Mucosa of descending colon (tissue), 3 donors: ENCODE measurements at places on chromosomes 12 and 14. TPM values are rescaled to one million over a fixed set of nuclear protein-coding genes. Genes with fewer than 3 reads are reported as not detected.
A peak's percentile ranks its signal among the peaks of the same experiment; 100 is the strongest.

GRCh38 chr12:101552277-101552676 is 42.5 kb upstream of the MYBPC1 start:
- no peak for DNase-seq

DNA sequence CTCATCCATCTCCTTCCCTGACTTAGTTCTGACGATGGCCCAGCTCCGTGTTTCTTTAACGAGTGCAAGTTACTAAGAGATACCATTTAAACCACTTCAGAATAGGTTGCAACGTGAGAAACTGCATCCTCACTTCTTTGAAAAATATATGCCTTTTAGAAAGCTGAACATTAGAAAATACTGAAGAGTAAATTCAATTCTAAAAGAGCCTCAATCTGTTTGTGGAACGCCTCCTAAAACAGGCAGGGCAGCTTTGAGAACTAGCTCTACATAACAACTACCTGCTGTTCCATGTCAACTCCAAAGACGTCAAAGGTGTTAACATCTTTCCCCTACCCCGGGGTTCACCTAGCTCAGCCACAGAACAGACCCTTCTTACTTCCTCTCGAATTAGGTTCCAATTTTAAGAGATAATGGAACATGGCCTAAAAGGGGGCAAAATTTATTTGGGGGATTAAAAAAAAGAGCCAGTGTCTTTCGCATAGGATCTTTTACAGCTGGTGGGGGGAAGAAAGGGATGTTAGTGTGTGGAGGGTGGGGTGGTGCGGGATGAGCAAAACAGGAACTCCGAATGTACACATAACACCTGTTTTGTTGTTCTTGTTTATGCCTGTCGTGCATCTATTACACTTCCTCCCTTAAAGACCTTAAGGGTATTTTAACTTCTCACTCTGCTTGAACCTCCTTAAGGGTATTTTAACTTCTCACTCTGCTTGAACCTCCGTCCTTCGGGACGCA is 3.3 kb downstream of the BHLHE41 start:
- no peak for DNase-seq

DNA sequence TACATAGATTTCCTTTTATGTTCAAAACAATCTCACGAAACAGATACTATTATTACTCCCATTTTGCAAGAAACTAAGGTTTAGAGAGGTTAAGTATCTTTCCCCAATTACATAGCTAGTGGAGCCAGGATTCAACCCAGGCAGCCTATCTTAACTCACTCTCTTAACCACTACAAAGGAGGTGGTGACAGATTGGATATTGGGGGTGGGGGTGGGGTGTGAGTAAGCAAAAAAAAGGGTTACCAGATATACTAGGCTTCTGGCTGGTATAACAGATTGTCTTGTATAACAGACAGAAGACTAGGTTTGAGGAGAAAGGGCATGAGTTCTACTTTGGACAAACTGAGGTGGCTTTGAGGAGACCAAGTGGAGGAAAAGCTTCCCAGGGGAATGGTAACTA is 2.1 kb downstream of the GMFB start:
- DNase-seq: no peak

Gene ALG10B
- total RNA-seq: 6.3 TPM

- DNase-seq: peak; percentile 41
These were observed 11.5 kb downstream of the ASPG start for GRCh38 chr14:104096751-104097700.

GRCh38 chr14:22597771-22598098 is 365 bp upstream of the ABHD4 start:
- DNase-seq: no peak

DNA sequence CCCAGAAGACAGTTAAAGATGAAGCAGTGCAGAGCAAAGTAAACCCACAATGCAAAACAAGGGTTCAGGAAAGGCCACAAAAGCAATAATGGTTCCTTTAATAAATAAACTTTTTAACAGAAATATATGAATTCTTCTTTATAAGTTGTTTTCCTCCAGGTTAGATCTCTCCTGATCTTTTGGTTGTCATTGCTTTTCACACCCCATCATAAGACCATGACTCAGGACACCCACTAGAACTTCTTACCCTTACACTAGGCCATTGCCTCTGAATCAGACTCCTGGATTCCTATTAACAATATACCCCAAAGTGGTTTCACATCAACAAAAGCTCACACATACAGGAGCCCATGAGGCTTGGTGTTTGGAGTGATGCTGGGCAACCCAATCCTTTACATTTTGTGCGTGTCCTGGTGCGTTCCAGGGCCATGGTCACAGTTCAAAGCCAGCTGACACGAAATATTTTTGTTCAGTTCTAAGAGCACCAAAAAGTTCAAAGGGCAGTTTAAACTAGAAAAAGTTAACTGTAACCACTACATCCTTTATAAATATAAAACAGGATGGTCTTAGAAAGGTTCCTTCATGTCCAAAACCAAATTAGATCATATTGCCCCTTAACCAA is 187.0 kb downstream of the EPS8 start:
- DNase-seq: no peak

DNA sequence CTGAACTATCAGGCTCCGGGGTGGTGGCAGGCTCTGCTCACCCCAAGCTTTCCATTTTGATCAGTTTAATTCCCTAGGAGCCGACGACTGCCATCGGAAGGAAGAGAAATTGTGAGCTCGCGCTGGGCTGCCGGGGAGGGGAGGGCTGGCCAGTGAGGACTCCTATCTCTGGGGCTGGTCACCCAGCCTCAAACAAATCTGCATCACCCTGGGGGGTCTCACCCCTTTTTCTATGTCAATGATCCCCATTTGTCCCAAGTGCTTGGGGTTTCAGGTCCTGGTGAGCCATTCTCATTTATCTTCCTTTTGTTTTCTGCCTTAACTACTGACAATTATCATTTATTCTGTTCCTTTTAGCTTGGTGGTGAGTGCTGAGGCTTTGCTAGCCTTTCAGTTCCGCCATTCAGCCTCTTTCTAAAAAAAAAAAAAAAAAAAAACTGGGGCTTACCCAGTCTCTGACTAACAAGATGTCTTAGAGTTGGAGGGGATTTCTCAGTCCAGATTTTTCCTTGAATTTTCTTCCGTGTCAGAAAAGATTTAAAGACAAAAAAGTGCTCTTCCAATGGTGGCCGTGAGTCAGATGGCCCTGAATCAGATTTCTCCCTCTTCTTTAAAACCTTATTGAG is 22.8 kb upstream of the USP44 start:
- DNase-seq: no peak

Gene AICDA
- not detected for total RNA-seq

GRCh38 chr14:23537351-23538049 is 14.1 kb downstream of the ZFHX2 start:
- DNase-seq: no peak

Gene LYZ
- 55.2 TPM for total RNA-seq

- peak; percentile 83 for DNase-seq
These were observed 41.4 kb downstream of the ACTN1 start for GRCh38 chr14:68937471-68938270.

DNA sequence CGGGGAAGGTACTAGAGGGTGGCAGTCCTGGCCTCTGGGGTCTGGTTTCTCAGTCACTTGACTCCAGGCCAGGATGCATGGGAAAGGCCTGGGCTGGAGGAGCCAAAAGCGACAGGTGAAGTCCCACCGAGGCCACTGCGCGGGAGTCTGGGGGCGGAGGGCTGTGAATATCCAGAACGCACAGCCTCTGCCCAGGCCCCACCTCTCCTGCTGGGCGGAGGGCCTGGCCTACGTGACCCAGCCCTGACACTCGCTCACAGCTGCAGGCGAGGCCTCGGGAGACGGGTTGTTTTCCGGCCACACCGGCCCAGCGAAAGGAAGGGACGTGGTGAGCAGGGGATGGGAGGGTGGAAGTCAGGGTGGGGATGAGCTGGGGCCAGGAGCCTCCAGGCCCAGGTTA is 91.2 kb downstream of the RFLNA start:
- DNase-seq: no peak

- no peak for DNase-seq
These were observed 56.7 kb downstream of the DGLUCY start for GRCh38 chr14:91170504-91171121.

GRCh38 chr14:96105089-96105925 is 66.1 kb downstream of the C14orf132 start:
- no peak for DNase-seq

GRCh38 chr12:97127061-97127460 is 220.0 kb downstream of the NEDD1 start:
- no peak for DNase-seq

GRCh38 chr12:15146585-15146984 is 74.6 kb downstream of the RERG start:
- DNase-seq: no peak

- DNase-seq: no peak
These were observed 11.2 kb upstream of the AK7 start for GRCh38 chr14:96380735-96381134.
